ENCODE measurements at places on chromosomes 2 and 18. TPM values are rescaled to one million over a fixed set of nuclear protein-coding genes. Genes with fewer than 3 reads are reported as not detected.

GRCh38 chr18:69088973-69089372, 291.1 kb downstream of the CCDC102B start:
- DNase-seq: no peak

ZNF804A gene
- total RNA-seq: not detected

- DNase-seq: no peak
Observed at GRCh38 chr2:186575302-186575701, 14.6 kb upstream of the ITGAV start.

UPP2 gene
- not detected for total RNA-seq

RGPD4 gene
- 0.11 TPM for total RNA-seq

- no peak for DNase-seq
Observed at GRCh38 chr18:7116001-7116730, 1.4 kb downstream of the LAMA1 start.

GRCh38 chr2:173831312-173832229, 133.6 kb downstream of the SP3 start:
- DNase-seq: peak; percentile 79

Data from Right ventricle myocardium superior (tissue), 1 donor.